ENCODE measurements at places on chromosomes 2 and 18.

DNA sequence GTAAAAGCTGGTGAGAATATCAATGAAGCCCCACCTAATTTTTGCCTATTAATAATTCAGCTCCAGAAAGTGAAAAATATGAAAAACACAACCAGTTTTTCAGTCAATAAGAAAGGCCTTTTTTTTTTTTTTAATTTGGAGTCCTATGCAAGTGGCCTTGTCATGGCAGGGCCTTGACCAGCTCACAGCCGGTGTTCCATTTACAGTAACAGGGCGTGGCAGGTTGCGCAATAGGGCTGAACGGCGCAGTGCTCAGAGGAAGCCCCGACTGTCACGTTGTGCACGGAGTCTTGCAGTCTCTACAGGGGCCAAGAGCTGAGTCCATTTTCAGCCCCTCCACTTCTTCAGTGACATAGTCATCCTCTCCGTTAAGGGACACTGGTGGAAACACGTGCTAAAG, 184.1 kb upstream of the FN1 start:
- DNase-seq, result no peak

- no peak for DNase-seq
Measured at GRCh38 chr2:239127513-239127912, 273.3 kb downstream of the HDAC4 start.

- DNase-seq, result no peak
Measured at GRCh38 chr2:168848225-168848624, 42.0 kb downstream of the SPC25 start.

GRCh38 chr2:237765875-237766274, 32.7 kb upstream of the RBM44 start:
- no peak for DNase-seq

DNA sequence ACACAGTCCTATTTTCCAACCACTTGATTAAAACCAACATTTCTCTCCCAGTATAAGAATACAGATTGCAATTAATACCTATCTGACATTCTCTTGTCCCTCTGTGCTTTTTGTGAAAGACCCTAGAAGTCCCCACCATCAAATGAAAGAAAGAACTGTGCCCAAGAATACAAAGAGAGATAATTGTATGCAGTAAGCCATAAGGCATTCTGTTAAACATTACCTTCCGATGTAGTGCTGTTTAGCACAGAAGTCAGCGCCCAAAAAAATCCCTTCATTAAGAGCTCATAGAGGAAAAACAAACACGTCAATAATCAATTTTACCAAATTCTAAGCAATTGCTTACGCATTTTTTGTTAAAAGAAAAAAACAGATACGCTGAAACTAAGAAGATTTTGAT, 41.1 kb downstream of the ZNF516 start:
- no peak for DNase-seq

GRCh38 chr2:80058562-80058961, 246.0 kb downstream of the LRRTM1 start:
- no peak for DNase-seq

DNA sequence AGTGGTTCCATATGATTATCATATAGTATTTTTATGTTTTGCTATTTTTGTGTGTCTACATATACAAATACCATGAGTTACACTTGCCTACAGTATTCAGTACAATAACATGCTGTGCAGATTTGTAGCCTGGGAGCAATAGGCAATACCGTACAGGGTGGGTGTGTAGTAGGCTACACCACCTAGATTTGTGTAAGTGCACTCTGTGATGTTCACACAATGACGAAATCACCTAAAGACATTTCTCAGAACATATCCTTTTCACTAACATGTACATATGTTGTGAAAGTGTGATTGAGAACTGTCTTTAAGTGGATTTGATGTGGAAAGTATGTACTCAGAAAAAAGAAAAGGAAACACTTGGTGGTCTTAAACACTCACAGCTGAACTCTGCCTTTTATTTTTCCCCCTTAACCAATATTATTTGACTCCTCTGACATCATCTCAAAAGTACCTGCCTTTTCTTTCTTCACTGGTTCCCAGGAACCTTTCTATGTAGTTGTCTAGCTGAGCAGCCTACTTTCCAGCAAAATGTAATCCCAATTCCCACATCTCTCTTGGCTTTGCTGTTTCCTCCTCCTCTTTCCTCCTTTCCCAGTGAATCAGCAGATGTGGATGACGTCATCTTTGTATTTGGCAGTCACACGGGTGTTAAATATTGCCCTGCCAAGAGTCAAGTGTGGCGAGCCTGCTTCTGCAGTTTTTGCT, 47.7 kb downstream of the OSBPL6 start:
- no peak for DNase-seq

- no peak for DNase-seq
Measured at GRCh38 chr2:224022486-224022885, 16.6 kb downstream of the SERPINE2 start.

- DNase-seq, result no peak
Measured at GRCh38 chr2:225739328-225739727, 339.8 kb downstream of the NYAP2 start.

DNA sequence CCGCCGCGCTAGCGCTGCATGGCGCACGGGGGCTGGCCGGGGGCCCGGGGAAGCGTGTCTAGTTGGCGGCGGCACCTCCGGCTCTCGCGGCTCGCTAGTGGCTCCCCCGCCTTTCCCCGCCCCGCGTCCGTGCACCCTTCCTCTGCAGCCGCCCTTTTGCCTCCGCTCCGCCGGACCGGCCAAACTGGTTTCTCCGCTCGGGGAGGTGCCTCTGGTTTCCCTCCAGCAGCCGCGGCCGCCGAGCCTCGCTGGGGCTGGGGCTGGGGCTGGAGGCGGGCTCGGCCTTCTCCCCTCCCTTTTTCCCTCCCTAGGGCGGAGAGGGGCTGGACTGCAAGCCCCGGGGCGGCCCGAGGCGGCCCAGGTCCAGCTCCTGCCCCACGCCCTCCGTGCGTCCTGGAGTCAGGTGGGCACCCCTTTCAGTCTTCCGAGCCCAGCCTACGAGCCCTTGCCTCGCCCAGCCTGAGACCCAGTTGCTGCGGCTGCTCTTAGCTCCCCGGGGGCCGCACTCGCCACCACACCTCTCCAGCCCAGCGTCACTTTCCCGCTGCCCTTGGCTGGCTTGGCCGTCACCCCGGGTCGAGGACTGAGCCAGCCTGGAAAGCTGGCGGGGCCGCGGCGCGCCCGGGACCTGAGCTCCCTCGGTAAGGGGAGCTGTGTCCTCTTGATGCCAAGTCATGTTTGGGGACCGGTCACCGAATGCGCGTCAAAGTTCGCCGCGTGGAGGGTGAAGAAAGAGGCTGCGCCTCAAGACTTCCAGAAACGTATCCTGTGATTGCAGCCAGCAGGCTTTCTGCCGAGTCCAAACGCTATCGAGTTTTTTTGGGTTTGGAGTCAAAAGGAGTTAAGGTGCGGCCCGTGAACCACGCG, at the start of gene ATP8B1:
Gene ATP8B1 (minus strand): TSS at position 213 of the 867 bp plus-strand sequence. CDS start 71,508 bp downstream, outside the sequence.
- DNase-seq, result peak; percentile 37

- no peak for DNase-seq
Measured at GRCh38 chr2:203025592-203025991, 10.9 kb downstream of the NBEAL1 start.

- DNase-seq, result peak; percentile 55
Measured at GRCh38 chr18:63207143-63207790, 112.3 kb downstream of the BCL2 start.

- no peak for DNase-seq
Measured at GRCh38 chr18:49094979-49095632, 144.3 kb upstream of the SMAD7 start.

- no peak for DNase-seq
Measured at GRCh38 chr2:168787782-168788376, 14.6 kb upstream of the NOSTRIN start.

DNA sequence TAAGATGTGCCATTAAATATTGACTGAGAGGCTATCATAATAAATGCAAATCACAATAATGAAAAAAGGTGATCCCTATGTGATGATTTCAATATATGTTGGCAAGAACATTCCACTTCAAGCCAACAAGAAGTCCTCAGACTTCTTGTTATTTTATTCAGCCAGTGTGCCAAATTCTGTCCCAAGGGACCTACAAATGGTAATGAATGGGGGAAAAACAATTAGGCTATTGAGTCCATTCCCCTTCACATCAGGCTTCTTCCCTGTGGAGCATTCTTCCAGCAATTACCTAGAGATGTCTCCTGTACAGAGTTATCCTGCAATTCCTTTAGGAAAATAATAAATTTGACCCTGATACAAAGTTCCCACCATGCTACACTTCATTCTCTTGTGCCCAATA, 144.4 kb downstream of the PIEZO2 start:
- DNase-seq, result no peak

GRCh38 chr18:76258209-76258608, 236.8 kb downstream of the ZNF516 start:
- no peak for DNase-seq

GRCh38 chr18:70127359-70127758, 78.1 kb downstream of the RTTN start:
- DNase-seq, result no peak

GRCh38 chr2:222656526-222657446, 894 bp upstream of the FARSB start:
- DNase-seq, result no peak

DNA sequence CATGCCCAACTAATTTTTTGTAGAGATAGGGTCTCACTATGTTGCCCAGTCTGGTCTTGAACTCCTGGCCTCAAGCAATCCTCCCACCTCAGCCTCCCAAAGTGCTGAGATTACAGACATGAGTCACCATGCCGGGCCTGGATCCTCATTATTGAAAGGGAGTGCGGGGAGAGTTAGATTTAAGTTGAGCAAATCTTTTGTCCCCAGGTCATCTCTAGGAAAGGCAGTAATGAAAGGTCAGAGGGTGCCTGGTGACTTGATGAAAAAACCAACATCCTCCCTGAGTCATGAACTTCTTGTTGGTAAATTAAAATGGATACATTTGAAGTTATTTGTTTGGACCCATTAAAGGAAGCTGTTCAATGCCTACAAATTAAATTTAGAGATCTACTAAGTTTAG, 25.1 kb downstream of the STAT4 start:
- no peak for DNase-seq

DNA sequence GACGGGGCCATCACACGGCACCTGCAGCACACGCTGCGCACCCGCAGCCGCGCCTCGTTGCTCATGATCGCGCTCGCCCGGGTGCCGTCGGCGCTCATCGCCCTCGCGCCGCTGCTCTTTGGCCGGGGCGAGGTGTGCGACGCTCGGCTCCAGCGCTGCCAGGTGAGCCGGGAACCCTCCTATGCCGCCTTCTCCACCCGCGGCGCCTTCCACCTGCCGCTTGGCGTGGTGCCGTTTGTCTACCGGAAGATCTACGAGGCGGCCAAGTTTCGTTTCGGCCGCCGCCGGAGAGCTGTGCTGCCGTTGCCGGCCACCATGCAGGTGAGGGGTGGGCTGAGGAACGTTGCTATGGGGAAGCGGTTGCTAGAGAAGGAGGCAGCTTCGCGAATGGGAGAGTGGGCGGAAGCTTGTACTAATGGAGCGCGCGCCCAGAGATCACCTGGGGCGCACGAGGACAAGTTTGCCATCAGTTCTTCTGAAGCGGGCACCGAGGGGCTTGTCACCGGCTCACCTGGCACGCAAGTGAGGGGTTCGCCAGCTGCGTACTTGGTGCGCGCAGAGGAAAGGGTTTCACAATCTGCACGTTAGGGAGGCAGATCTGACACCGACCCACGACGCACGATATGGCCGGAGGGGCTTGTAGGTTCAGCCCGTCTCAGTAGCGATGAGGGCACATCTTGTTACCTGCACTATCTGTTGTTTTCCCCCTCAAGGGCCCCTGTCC, 45.6 kb downstream of the DDX18 start:
- DNase-seq, result no peak

DNA sequence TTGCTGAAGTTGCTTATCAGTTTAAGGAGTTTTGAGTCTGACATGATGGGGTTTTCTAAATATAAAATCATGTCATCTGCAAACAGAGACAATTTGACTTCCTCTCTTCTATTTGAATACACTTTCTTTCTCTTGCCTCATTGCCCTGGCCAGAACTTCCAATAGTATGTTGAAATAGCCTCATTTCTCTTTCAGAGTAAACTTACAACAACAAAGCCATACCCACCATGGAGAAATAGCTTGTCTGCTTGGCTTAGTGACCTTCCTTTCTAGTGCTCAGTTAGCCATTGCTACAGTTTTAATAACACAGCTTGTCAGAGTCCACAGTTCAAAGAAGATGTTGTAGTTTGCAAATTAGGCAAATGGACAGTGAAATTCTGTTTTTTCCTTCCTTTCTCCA, 228.0 kb downstream of the ETAA1 start:
- no peak for DNase-seq

DNA sequence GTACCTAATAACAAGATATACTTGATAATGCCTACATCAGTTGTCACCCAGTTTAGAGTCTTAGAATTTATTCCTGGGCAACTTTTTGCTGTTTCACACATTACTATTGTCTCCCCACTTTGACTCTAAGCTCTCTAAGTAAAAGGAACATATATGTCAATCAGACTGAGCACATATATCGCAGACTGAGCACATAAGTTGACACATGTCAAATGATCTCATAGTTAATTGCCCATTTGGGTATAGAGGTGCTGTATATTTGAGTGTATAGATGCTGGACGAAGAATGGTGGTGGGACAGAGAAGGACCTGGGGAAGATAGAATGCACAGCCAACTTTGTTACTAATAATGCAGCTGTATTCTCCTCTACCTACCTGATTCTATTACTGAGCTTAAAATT, 746.0 kb upstream of the CDH2 start:
- DNase-seq, result no peak

- no peak for DNase-seq
Measured at GRCh38 chr2:207932106-207932505, 93.2 kb downstream of the PLEKHM3 start.

DNA sequence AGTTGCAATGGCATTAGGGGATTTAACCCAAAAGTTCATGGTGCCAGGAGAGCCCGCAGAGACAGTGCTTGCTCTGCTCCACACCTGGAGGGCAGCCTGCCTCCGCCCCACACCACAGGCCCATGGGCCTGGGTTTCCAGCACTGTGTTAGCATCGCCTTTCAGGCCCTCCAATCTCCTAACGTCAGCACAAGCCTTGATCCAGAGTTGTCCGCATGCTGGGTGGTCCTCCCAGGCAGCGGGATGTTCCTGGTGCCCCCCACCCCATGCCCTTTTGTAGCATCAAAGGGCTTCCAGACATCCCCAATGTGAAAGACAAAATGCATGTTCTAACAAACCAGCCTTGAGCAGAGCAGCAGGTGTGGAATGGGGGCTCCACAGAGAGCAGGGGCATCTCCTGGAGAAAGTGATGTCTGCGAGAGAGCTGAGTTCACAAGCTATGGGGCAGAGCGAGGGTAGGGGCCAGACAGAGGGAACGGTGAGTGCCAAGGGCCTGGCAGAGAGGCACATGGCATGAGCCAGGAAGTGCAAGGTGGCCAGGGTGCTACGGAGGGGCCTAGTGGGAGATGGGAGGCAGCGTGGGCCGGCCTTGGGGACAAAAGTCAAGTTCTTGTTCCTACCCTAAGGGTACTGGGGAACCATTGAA, 119.2 kb downstream of the CYP26B1 start:
- DNase-seq, result peak; percentile 2

Measured in activated T-cell treated with anti-CD3 and anti-CD28 coated beads, Interleukin-2, amount 50 U/mL, for 24 hours (primary cell).